ENCODE measurements at places on chromosomes 1 and 21.
A peak's percentile ranks its signal among the peaks of the same experiment; 100 is the strongest.

DNA sequence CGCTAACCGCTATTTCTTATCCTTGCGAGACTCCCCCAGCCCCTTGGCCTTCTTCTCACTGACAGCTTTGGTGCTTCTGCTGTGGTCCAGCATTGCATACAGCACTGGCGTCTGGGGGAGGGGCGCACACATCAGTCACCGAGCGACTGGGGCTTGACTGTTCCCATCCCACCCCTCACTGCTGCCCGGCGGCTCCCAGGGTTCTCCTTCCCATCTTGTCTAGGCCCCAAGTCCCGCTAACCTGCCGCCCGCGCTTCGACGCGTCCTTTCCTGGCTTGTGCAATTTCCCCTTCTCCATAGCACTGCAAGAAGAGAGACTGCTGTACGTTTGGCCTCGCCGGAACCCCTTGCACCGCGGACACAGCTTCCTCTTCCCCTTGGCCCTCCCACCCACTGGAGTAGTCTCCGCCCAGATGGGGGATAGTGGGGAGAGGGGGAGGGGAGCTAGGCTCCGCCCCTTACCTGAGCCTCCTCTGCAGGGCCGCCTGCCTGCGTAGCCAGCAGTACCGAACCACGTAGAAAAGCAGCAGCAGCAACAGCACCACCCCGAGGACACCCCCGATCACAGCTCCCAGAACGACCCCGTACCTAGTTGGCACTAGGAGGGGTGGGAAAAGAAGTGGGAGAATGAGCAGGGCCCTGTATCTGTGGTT is 3.8 kb downstream of the MPZ start:
- DNase-seq = peak; percentile 29

GRCh38 chr1:8089535-8090228 is 63.6 kb upstream of the ERRFI1 start:
- no peak for DNase-seq

GRCh38 chr1:62870148-62870547 is 86.2 kb downstream of the ATG4C start:
- DNase-seq = no peak

- DNase-seq = no peak
These were observed 94.7 kb upstream of the GADD45A start for GRCh38 chr1:67590329-67590728.

DNA sequence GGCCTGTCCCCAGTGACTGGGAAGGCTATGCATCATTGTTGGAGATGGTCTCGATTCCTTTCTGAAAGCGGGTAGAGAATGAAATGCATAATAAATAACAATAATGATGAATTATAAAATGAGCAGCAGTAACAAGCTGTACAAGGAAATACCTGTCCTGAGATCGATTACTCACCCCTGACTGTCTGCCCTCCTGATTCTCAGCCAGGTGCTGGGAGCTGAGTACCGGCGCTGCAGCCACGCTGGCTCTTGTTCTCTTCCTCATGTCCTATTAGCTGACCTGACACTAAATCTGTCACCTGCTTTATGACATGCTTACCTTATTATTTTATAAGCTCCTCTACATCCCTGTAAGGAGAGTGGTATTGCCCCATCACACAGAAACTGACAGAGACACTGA is 3.4 kb downstream of the AGPAT3 start:
- DNase-seq = no peak

GRCh38 chr1:244709076-244709475 is 56.1 kb downstream of the DESI2 start:
- DNase-seq = no peak

- no peak for DNase-seq
These were observed 18.1 kb downstream of the ARHGEF2 start for GRCh38 chr1:155960081-155960745.

DNA sequence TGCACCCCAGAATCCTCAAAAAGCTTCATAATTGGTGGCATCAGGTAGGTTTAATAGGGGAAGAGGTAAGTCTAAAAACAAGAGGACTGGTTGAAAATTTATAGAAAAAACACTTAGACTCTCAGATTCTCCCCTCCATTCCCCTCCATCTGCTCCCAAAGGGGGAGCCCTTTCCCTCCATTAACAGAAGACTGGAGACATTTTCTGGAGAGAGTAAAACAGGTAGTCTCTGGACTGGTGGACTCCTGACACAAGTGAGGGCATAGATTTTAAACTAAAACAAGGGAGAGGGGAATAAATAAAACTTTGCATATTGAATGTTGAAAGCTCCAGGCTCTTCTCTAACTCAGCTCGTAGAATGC is 54.0 kb upstream of the IPO9 start:
- DNase-seq = no peak

GRCh38 chr1:9024837-9025236 is 1.4 kb downstream of the SLC2A7 start:
- DNase-seq = no peak

DNA sequence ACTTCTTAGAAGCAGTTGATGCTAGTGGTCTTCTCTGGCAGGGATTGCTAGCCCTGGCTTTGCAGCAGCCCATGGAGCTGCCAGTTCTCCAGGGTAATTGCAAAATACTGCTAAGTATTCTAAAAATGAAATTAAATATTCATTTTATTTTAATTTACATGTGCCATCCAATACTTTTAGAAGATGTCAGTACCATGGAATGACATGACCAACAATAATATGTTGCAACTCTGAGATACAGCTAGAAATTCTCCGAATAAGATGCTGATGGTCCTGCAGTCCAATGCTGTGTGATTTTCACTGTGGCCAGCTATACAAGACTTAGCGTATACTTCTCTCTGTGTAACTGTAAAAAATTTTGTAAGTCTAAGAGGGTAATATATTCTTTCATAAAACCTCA is 20.0 kb upstream of the WARS2 start:
- DNase-seq = no peak

GRCh38 chr1:105655032-105655431 is 1401.4 kb upstream of the PRMT6 start:
- no peak for DNase-seq

- DNase-seq = no peak
These were observed 151.6 kb downstream of the DISC1 start for GRCh38 chr1:231778009-231778719.

- no peak for DNase-seq
These were observed 432.0 kb upstream of the BEND5 start for GRCh38 chr1:49208712-49209111.

GRCh38 chr1:243598433-243598832 is 251.6 kb downstream of the AKT3 start:
- DNase-seq = peak; percentile 97

- DNase-seq = no peak
These were observed 205.1 kb upstream of the EDN2 start for GRCh38 chr1:41689558-41689981.

DNA sequence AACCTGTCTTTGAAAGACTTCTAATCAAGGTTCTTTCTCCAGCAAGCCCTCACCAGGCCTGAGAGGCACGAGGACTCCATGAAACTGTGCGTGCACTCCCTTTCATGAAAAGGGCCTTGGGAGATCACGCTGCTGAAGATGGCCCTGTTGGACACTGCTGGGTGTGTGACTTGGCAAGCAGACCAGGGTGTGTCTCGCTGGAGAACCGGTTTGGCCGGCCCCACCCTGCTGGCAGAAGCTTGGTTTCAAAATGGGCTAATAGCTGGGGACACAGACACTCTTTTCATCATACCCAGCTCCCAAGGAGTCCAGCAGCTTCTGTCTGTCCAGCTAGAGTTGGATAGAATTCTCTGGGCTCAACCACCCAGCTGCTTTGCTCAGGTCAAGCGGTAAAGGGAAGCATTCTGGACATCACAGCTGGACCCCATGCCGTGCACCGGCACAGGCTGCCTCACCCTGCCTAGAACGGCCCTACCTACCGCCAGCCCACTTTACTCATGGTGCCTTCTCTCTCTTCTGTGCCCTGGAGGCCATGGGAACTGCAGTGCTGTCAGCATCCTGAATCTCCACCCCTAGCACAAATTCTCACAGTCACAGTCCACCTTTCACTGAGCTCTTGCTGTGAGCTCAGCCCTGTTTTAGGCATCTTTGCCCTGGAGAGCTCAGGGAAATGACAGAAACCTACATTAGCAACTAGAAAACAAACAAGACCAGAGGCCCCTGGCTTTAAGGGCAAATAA is 24.6 kb downstream of the PKP1 start:
- DNase-seq = no peak

All from kidney glomerular epithelial cell (primary cell).